ENCODE measurements at places on chromosomes 6 and 20.

GRCh38 chr20:59242714-59243626 is 57.4 kb upstream of the EDN3 start:
- DNase-seq = no peak

DNA sequence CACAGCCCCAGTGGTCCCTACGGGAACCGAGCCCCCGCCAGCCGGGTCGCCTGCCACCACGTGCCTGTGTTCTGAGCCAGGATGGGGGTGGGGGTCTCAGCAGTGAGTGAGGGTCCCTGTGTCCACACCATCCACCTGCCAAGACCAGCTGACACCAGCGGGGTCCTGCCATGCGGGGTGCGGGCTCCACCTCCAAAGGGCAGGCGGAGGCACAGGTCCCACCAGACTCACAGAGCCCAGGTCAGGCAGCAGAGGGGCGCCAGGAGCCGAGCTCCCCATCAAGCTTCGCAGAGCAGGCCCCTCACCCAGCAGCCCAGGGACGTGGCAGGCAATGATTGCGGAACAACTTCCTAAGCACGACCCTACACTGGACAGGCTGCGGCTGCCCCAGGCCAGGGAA is 50.5 kb downstream of the KCNQ2 start:
- DNase-seq = no peak

GRCh38 chr6:124090491-124090890 is 286.8 kb downstream of the NKAIN2 start:
- no peak for DNase-seq

DNA sequence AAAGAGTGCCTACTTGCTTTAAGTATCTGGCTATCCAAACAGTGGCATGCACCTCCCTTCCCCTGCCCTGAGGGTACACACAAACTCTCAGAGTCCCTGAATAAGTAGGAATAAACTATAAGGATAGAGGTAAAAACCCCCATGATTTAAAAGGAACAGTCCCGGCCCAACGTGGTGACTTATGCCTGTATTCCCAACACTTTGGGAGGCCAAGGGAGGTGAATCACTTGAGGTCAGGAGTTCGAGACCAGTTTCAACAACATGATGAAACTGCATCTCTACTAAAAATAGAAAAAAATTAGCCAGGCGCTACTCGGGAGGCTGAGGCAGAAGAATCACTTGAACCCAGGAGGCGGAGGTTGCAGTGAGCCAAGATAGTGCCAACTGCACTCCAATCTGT is 22.2 kb downstream of the SAMHD1 start:
- no peak for DNase-seq

GRCh38 chr6:43910638-43911353 is 140.8 kb downstream of the VEGFA start:
- no peak for DNase-seq

DNA sequence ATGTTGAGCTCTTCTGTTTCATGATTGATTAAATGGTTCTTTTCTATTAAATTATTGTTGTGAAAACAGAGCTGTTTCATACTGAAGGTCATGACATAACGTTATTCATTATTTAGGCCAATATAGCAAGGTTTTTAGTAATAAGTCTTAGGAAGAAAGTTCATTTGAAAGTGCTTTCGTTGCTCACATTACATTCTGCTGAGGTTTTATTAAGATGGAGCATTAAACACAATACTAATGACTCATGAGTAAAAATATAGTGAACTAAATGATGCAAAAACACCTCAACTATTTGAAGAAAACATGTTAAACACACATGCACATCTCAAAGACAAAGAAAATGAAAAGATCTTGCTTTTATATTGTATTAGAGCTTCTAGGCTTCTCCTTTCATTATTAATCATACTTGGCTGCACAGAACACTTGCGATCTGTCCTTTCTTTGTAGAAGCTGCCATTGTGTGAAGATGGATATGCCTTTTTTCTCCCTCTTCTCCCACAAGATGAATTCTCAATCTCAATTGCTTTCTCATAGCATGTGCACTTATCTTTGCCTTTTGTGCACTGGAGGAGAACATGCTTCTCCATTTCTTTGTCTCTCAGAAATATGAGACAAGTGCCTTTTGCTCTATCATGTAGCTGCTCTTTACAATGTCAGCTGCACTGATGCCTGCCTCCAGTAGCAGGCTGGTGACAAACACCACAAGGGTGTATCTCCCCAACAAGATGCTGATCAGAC is 312.4 kb downstream of the PHF3 start:
- DNase-seq = peak; percentile 62

GRCh38 chr6:24520929-24521546 is 26.3 kb downstream of the ALDH5A1 start:
- peak; percentile 13 for DNase-seq

GRCh38 chr6:152701081-152701862 is 3.6 kb downstream of the MYCT1 start:
- peak; percentile 6 for DNase-seq

- DNase-seq = no peak
These were observed 161.5 kb downstream of the MYLK4 start for GRCh38 chr6:2589171-2589661.

DNA sequence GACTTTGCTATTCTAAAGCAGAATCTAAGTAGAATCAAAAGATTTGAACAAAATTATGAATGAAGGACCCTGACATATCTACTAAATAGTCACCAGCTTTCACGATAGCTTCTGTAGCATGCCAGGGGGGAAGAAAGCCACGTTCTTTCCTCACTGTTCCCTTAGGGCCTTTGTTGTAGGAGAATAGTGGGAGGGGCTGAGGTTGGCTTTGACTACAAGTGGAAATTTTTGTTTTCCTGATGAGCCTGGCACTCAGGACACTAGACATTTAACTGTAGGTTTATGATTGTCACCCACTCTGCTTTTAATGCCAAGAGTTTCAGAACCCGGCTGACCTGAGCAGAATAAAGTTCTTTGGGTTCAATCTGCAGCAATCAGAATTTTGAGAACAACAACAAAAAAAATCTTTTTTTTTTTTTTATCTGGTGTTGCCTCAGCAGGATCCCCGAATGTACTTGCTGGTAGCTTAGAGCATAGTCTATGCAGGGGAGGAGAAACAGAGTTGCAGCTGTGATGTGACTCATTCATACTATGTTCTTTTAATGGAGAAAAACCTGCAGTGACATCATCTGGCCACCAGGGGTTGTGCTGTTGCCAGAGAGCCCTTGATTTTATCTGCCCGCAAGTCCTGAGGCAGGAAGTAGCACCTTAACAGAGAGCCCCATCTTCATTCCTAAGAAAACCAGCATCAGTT is 38.5 kb downstream of the TPD52L1 start:
- DNase-seq = peak; percentile 41

GRCh38 chr6:157724960-157725741 is 97.9 kb upstream of the SNX9 start:
- DNase-seq = no peak

DNA sequence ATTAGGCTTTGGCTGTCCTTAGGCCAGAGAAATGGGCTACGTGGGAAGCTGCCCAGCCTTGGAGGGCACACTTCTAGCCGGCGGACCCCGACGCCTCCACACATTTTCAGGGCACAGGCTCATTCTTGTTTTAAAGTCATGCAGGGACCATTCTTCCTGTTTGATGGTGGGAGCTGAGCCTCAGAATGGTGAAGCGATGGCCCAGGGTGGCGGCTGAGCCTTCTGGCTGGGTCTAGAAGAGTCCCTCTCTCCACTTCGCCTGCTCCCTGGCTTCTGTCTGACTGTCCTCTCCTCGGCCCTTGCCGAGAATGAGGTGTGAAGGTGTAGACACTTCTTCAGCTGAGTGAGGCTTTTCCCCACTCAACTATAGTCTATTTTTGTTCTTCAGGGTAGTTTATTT is 114.4 kb downstream of the SULF2 start:
- no peak for DNase-seq

DNA sequence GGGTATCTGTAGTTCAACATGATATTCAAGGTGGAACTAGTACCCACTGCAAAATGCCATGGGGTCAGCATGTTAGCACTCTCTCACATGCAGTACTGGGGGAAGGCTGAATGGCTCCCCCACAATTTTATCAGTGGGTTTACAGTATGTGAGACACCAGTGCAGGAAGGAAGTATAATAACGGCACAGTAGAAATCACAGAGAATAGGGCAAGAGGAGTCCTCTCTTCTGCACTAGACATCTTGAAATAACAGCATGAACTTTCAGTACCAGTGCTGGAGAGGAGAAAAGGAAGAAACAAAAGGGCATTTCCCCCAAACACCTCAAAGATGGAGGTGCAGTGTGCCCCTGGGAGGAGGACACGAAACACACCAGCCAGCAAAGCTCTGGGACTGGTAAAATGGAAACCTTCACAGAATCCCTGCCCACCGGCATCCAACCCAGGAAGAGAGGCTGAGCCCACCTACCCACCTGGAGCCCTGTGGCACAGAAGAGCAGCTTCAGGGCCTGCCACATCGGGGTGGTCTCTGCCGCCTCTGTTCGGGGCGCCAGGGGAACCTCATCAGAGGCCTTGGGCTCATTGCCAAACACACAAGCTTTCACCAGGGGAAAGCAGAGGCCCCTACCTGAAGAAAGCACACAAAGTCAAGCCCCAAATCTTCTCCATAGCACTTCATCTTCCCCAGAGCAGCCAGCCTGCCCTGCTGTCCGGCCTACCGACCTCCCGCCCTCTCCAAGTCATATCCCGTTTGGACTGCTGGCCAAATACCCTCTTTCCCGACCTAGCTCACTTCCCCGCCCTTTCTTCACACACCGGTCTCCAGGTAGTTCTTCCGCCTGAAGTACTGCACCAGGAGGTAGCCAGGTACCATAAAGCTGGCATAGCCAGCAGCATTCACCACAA is 1.2 kb downstream of the SLC35B2 start:
- no peak for DNase-seq

DNA sequence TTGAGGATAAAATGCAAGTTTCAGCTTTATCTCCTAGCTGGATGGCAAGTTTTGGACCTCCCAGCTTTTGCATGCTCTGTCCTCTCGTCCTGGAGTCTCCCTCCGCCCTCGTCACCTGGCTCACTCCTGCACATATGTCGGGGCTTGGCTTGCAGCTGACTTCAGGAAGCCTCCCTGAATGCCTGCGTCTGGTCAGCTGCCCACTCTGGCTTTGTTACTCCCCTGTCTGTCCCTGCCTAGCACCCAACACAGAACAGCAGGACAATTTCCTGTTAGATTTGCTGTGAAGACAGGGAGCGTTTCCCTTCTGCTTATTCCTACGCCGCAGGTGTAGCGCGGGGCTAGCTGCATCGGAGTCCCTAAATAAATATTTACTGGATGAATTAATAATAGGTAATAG is 5.4 kb downstream of the JPH2 start:
- DNase-seq = no peak

- DNase-seq = no peak
These were observed 279.9 kb downstream of the SLC35F1 start for GRCh38 chr6:118186672-118187567.

DNA sequence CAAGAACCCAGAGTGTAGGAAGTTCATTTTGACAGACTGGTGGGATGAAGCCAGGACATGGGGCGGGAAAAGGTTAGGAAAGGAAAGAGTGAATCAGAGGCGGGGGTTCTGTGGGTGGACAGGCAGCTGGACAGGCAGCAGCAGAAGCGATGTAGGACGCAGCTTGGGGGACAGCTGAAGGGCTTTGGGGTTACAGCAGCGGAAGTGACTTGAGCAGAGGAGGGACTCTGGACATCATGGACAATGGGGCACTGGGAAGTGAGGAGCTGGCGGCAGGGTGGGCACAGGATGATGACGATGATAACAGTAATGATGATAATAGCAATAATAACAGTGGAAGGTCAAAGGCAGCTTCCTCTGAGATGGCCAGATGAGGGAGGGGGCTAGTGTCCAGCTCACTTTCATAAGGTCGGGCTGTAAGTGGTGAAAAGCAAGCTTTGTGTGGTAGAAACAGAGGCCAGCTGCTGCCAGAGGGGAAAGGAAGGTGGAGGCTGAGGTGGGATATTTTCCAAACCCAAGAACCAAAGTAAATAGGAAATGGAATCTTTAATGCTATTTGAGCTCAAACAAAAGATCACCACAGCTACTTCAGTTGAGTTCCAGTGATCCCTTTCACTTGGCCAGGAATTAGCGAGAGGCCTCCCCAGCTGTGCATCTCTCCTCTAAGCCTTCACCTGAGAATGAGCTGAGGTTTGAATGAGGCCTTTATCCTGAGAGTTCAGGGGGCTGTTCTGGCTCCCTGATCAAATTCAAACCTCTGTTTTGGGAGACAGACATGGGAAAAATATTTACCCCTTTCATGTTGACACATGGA is 433.5 kb downstream of the DHX35 start:
- no peak for DNase-seq

DNA sequence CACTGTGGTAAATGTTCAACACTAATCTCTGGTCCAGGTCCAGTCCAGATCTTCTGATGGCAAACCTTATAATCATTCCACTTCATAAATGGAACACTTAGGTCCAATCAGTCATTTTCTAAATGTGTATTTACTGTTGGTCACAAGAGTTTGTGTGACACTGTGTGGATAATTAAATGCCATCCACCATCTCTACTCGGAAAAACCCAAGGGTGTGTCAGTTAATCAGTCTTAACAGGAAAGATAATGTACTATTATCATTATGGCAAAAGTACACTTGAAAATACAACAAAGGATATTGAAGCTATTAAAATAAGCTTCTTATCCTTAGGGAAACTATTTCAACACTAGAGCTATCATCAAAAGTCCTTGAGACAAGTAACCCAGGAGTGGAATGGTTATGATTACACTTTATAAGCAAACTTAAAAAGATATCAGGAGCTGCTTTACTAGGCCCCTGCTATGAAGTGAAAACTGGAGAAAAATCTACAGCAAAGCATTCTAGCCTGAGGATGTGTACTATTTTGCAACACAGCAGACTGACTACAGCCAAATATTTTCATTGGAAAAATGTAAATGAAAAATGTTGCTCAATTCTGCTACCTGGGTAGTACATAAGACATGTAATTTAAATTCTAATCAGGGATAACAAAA is 227.9 kb downstream of the LAMA2 start:
- DNase-seq = no peak

GRCh38 chr6:162907876-162908481 is 180.2 kb downstream of the PACRG start:
- no peak for DNase-seq

GRCh38 chr20:62275219-62275618 is 27.6 kb upstream of the ADRM1 start:
- DNase-seq = no peak

- DNase-seq = peak; percentile 57
These were observed 8.3 kb downstream of the FAM110A start for GRCh38 chr20:841568-842546.

DNA sequence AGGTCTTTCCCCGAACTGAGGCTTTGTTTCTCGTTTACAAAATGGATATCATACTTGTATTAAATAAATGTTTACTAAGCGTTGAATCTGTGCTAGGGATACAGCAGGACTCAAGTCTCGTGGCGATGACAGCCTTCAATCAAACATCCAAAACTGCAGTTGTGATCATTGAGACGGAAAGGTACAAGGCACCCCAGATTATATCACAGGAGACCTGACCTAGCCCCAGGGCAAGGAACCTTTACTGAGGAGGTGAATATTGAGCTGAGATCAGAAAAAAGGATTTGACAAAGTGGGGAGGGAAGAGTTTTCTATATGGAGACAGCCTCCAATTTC is 476 bp downstream of the AAR2 start:
- DNase-seq = no peak

GRCh38 chr20:57090590-57091560 is 175.6 kb downstream of the BMP7 start:
- no peak for DNase-seq

GRCh38 chr20:50928469-50928868 is 2.8 kb downstream of the ADNP start:
- DNase-seq = no peak

GRCh38 chr6:54717849-54718455 is 128.6 kb upstream of the FAM83B start:
- DNase-seq = peak; percentile 82

- DNase-seq = no peak
These were observed 189.9 kb upstream of the PRDM1 start for GRCh38 chr6:105896052-105896820.
